Substantia nigra (tissue), 51 donors: ENCODE measurements at places on chromosomes 12 and 14.

DNA sequence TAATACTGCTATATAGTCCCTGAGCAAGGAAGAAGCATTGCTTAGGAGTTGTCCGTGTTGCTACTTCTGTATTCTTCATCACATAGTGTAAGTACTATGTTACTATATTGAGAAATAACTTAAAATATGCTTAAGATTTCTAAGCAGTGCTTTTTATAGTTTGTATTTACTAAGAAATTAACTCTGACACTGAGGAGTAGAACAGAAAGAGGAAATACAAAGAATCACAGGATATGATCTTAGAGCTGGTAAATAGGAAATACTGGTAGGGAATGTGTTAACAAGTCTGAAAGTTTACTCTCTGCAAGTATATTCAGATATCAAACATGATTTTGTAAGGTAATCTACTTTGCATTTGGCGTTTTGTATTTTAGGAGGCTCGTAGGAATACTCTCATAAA is 15.5 kb downstream of the XPOT start:
- no peak for DNase-seq

- DNase-seq = no peak
Measured at GRCh38 chr14:34201909-34202637, 251.2 kb upstream of the EGLN3 start.

DNA sequence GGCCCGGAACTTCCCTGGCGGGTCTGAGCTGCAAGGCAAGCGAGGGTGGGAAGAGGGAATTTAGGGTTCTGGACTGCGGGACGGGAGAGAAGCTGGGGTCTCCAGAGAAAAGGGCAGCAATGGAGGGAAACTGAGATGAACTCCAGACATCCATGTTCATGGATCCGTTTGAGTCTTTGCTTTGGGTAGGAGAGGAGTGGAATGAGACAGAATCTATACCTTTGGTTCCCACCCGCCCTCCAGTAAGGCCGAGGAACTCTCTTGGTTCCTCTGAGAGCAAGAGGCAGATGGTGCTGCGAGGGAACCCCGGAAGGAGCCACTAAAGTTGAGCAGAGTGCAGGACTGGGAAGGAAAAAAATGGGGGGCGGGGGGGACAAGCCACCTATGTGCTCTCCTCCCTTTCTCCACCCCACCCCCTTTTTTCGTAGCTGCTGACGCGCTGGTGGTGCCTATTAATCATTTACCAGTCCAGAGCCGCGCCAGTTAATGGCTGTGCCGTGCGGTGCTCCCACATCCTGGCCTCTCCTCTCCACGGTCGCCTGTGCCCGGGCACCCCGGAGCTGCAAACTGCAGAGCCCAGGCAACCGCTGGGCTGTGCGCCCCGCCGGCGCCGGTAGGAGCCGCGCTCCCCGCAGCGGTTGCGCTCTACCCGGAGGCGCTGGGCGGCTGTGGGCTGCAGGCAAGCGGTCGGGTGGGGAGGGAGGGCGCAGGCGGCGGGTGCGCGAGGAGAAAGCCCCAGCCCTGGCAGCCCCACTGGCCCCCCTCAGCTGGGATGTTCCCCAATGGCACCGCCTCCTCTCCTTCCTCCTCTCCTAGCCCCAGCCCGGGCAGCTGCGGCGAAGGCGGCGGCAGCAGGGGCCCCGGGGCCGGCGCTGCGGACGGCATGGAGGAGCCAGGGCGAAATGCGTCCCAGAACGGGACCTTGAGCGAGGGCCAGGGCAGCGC is 1.2 kb downstream of the SSTR1 start:
- no peak for DNase-seq

DNA sequence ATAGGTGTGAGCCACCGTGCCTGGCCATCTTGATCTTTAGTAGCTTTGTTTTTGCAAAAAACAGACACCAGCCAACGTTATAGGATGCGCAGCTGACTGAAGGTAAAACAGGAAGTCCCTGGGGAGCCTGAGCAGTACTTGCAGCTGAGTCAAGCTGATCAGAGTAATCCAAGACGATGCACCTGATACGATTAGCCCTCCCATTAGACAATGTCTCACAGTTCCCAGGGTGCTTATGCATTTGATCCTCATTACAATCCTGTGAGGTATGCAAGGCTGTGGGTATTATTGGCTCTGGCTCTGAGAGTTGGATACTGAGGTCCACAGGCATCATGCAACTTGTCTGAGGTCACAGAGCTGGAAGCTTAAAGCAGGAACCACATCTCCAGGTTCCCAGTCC is 8.1 kb downstream of the KRT18 start:
- no peak for DNase-seq

DNA sequence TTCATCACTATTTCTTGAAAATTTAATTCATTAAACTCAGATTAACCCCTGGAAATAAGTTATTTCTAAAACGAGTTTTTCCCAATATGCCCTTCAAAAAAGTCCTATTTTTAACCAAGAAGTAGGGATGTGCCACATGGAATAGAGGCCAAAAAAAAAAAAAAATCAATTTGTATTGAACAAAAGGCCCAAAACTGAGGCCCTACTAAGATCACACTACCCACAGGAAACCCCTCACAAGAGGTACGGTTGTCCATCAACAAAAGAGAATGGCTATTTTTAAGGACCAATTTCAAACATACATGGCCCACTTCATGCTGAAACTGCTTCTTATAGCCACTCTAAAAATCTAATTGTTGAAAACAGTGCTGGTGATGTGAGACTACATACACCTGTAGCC is 7.5 kb upstream of the BAZ2A start:
- no peak for DNase-seq

GRCh38 chr12:57181072-57181471 is 33.7 kb upstream of the LRP1-AS start:
- no peak for DNase-seq

DNA sequence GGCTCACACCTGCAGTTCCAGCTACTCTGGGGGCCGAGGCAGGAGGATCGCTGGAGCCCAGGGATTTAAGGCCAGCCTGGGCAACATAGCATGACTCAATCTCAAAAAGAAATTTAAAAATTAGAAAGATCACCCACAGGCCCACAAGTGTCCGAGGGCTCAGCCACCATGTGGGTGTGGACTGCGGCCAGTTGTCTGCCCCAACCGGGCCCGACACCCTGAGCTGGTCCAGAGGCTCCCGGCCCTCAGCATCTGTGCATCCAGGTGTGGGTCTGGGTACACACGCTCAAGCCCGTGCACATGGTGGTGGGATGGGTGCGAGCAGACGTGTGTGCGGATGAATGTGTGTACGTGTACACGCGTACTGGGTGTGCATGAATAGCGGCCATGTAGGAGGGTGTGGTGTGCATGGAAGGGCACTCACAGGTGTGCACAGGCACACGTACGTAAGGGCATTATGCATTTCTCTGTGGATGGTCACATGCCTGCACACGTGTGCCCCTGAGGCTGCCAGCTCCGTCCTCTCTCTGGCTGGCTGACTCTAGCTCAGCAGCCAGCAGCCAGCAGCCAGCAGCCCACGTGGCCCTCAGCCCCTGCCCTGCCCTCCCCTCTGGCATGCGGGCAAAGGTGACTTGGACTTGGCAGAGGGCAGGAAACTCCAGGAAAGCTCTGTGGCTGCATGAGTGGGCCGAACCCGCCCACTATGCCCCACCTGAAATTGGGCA is 23.3 kb upstream of the NUDT14 start:
- peak; percentile 52 for DNase-seq

- DNase-seq = peak; percentile 56
Measured at GRCh38 chr14:52068615-52069306, at the start of gene NID2. TSS of gene NID2 (minus strand) at chr14:52069059. CDS start at chr14:52068994, 65 bp downstream.

DNA sequence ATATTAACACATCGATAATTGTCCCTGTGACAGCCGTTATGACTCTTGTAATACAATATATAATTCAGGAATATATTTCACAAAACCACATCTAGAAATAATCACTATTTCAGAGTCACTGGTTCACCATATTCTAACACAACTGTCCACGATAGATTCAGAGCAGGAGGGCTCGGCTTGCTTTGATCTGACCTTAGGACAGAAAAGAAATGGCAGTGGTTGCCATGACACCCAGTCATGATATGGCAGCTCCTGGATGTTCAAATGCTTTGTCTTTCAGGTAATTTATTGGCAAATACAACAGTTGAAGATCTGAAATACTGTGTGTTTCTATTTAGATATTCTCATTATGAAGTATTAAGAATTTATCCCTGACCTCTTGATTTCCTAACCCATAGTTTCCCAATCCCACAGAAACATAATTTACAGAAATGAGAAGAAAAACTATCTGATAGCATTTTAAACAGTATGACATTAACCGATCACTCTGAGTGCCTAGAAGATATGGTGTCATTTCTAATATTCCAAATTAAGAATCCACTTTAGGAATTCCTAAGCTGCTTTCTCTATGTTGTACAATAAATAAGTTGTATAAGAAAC is 116.4 kb downstream of the EPS8 start:
- DNase-seq = no peak

DNA sequence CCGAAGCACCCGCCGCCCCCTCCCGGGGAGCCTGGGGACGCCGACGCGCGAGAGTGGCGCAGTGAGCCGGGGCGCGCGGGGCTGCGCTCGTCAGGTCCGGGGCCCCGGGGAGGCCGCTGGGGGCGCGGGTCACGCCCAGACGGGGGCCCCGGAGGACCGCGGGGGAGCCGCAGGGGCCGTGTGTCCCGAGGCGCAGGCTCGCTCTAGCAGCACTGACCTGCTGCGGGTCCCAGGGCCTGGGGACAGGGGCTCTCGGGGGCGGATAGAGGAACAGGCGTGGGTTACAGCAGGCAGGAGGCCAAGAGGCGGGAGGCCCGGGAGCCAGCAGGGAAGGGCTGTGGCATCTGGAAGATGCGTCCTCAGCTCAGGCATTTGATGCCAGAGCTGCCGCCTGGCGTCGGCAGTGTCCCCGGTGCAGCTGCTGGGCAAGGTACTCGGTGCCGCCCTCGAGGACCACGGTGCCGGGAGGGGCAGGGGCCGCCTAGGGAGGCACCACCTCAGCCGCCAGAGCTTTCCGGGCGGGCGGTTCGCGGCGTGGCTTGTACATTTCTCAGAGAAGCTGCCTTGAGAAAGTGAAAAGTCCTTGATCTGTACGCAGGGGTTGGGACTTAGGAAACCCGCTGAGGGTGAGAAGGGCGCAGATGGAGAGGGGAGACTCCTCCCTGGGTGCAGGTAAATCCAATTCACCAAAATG is 1.2 kb downstream of the WNT5B start:
- peak; percentile 53 for DNase-seq

GRCh38 chr12:89040146-89040964 is 311.9 kb downstream of the DUSP6 start:
- no peak for DNase-seq

- no peak for DNase-seq
Measured at GRCh38 chr12:119687406-119687805, 19.5 kb downstream of the PRKAB1 start.

GRCh38 chr14:91254461-91254860 is 10.0 kb upstream of the GPR68 start:
- DNase-seq = no peak

- DNase-seq = no peak
Measured at GRCh38 chr12:65263777-65264176, 14.7 kb upstream of the MSRB3 start.

GRCh38 chr12:52052468-52053186 is 1.4 kb downstream of the NR4A1 start:
- no peak for DNase-seq

DNA sequence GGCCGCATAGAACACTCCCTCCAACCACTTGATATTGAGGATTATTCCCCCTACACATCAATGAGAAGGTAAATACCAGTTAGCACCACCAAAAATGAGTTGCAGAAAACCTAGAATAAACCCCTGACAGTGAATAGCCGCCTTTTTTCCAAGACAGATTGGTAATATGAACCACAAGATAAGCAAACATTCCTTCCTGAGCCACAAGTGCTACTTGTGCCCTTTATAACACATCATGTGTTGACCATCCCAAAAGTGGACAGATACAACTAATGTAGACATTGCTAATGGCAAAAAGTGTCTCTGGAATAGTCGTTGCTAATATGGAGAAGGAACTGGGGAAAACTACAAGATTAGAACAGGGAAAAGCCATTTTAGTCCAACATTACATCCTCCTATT is 17.2 kb downstream of the NOXRED1 start:
- DNase-seq = no peak

- no peak for DNase-seq
Measured at GRCh38 chr12:53695152-53696145, 19.6 kb upstream of the ATP5MC2 start.

DNA sequence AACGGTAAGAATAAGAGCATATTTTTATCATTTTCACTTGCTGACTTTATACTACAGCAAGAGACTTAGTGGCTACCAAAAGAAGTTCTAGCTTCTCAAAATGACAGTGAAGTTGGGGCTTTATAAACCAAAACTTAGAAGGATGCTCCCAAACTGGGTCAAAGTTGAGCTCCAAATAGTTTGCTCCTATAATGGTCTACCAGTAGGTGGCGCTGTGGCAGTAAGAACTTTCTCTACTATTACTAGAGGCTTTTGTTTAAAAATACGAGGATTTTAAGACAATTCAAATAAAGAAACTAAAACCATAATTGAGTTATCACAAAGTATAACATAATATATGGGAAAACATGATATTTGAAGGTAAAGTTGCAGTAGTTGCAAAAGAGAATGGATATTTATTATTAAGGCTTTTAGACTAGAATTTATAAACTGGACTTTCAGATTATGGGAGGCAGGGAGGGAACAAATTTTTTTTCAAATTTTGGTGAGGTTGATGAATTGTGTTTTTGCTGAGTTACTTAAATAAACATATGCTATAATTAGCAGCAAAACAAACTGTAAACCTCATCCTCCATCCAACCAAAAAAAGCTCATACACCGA is 75.0 kb downstream of the TGFB3 start:
- DNase-seq = peak; percentile 52

- no peak for DNase-seq
Measured at GRCh38 chr12:122064780-122065588, 13.6 kb upstream of the MLXIP start.

GRCh38 chr14:34368115-34368970 is 93.7 kb downstream of the SPTSSA start:
- no peak for DNase-seq

DNA sequence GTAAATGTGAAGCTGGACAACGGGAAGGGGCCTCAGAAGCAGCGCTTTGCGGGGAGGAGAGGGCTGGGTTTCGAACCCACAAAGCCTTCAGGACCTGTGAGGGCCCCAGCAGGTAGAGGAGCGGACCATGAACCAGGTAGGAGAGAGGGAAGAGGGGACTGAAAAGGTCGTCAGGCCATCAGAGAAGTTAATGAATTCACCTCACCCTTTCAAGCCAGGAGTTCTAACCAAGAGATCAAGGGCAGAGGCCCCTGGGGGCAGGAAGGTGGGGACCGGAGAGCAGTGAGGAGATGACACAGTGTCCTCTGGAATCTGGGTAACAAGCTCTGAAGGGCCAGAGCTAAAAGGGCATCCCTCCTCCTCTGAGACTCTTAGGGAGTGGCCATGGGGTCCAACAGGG is 19.4 kb downstream of the SERPINA1 start:
- no peak for DNase-seq
